ENCODE measurements at places on chromosomes 3 and 15.

GRCh38 chr3:185585859-185586685, at the start of gene SENP2:
TSS of gene SENP2 (plus strand) at chr3:185586295. CDS start at chr3:185586414, 119 bp downstream.
- peak; percentile 98 for DNase-seq

- no peak for DNase-seq
These were observed 202.7 kb downstream of the TNIK start for GRCh38 chr3:171257251-171258203.

DNA sequence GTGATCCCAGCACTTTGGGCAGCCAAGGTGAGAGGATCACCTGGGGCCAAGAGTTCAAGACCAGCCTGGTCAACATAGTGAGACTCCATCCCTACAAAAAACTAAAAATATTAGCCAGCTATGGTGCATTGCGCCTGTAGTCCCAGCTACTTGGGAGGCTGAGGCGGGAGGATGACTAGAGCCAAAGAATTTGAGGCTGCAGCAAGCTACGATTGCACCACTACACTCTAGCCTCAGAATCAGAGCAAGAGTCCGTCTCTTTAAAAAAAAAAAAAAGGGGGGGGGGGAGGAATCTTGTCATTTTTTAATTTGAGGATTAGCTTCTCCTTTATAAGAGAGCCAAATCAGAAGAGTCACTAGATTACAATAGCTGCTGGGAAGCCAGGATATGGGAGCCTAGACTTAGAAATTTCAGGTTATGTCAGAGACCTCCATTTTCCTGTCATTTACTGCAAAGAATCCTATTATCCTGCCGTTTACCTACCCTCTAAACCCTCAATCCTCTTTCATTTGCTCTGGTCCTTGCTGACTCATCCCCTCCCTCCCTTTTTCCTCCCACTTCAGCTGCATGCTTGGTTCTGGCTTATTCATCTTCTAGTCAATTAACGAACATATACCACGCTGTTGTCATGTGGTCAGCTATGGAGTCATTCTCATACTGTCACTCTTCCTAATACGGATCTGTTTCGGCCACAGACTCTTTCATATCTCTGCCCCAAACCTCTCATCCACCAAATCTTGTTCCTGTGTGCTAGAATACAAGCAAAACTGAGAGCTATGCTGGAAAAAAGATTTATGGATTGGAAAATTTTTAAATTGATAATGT, 83.8 kb upstream of the PPIB start:
- no peak for DNase-seq

GRCh38 chr3:17052363-17052762, 167.6 kb downstream of the PLCL2 start:
- DNase-seq = no peak

DNA sequence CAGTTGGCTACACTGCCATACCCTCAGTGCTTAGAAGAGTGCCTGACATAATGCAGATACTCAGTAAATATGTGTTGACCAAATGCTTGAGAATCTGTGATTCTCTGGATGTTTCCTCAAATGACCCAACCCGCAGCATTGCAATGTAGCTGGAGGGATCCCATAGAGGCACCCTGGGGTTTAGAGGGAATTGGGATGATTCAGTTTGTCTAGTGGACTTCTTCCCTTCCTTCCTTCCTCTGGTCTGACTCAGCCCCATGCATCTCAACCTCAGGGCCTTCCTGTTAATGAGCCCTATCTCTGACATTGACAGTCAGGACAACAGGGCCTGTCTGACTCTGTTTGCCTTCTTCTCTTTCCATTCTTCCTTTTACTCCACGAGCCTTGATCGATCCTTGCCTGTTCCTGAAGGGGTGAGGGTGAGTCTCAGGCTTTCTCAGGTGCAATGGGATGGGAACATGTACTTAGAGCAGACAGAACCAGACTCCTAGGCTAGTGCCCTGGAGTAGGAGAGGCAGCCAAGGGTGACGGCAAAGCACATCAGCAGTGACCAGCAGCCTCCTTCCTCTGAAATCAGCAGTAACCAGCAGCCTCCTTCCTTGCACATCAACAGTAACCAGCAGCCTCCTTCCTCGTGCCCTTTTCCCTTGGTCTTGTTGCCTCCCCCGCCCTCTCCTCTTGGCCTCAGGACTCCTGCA, 78.2 kb downstream of the DGKG start:
- no peak for DNase-seq

DNA sequence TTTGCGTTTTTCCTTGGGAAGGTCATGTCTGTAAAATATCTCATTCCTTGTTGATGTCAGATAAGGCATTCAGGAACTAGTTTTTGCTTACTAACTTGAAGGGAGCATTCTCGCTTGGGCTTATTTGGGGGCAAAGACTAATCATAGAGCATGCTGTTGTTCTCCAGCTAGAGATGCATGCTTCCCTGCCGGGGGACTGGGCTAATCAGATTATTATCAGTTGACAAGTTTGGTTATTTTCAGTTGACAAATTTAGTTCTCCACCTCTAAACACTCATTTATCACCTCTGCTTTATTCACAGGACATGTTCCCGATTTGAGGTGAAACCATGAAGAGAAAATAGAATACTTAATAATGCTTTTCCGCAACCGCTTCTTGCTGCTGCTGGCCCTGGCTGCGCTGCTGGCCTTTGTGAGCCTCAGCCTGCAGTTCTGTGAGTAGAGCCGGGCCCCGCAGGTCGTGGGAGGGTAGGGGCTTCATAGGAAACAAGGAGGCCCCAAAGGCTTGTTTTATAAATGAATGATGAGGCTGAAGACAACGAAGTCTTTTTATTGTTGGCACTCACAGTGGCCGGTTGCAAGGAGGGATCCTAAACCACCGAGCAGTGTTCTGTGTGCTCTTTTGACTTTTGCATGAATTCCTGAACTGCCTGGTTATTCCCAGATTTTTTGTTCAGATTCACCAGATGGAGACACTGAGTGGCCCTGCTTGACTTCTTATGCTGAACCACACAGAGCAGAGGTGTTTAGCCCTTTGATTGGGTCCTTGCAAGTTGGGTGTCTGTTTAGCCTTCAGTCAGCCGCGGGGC, 28.4 kb downstream of the PXYLP1 start:
- no peak for DNase-seq

DNA sequence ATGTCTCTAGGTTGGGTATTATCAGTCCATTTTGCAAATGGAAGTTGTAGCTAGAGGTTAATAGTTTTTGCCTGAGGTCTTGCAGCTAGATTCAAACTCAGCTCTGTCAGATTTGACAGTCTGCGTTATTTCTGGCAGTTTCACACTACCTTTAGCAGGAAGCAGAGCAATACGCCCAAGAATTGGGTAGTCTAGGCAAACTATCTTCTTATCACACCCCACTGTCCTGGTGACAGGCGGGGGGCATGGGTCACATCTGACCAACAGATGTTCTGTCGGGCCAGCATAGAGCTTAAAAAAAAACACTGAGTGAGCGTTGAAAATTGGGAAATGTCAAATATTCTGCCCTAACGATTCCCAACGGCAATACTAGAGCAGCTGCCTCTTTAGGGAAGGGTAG, 5.7 kb downstream of the GPR160 start:
- DNase-seq = no peak

- DNase-seq = no peak
These were observed 97.6 kb downstream of the FOXP1 start for GRCh38 chr3:71485896-71486295.

DNA sequence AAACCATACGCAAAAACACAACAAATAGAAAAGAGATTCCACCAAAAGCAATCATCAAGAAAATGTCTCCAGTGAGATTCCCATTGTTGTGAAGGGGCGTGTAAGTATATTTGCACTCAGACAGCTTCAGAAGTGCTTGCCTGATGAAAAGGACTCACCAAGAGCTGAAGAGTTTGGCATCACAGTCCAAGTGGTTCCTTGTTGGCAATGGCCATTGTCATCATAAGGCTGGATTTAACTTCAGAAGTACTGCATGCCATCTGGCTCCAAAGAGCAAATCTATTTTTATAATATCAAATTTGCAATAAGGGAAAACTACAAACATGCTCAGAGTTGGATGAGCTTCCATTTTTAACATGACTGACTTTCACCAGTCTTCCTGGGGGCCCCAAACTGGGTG, 505.3 kb upstream of the NR2F2 start:
- no peak for DNase-seq

GRCh38 chr15:89141885-89142284, 53.6 kb downstream of the ABHD2 start:
- no peak for DNase-seq

GRCh38 chr3:156655819-156656550, 18.4 kb upstream of the TIPARP start:
- no peak for DNase-seq

DNA sequence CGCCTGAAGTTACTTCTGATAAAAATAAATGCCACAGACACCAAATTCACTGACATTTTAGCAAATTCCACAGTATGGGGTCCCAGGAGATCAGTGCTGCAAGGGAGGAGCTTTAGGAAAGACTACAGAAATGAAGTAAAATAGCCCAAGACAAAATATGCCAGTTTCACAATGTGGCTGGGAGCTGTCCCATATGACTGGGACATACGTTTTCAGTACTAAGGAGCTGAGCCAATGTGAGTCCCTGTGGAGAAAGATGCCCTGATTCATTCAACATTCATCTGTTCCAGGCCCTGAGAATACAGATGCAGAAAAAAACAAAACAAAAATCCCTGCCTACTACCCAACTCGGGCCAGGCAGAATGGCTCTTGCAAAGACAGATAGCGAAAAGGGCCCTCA, 63.4 kb upstream of the FAM174B start:
- no peak for DNase-seq

DNA sequence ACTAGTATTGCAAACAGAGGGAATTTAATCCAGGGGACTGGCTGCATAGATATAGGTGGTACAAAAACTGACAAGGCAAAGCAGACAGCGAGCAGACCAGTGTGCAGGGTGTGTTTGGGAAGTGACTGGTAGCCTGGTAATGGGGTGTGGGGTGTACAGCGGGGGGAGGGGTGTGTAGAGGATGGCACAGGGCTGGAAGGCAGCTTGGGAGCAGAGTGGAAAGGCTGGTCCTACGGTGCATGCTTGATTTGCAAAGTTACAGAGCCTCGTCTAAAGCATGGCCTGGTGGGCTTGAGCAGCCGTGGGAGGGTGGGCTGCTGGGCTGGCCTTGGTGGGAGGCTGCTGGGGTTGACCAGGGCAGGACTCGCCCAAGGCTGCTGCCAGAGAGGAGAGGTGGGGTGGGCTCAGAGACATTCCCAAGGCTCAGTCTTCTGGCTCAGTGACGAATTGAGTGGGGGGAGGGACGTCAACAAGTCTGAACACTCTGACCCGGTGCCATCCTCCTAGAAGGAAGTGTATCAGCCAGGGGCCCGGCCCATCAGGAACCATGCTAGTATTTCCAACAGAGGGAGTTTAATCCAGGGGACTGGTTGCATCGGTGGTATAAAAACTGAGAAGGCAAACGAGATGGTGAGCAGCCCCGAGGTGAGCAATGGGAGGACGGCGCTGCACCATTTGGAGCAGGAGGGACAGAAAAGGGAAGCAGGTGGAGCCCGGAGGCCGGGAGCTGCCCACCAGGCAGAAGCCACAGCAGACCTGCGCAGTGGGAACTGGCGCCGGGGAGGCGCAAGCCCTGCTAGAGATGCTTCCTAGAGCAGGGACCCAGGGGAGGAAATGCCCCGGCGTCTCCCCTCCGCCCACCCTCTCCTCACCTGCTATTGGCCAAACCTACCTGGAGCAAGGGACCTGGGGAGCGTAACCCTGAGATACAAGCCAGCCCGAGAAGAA, 29.2 kb downstream of the CPN2 start:
- no peak for DNase-seq

DNA sequence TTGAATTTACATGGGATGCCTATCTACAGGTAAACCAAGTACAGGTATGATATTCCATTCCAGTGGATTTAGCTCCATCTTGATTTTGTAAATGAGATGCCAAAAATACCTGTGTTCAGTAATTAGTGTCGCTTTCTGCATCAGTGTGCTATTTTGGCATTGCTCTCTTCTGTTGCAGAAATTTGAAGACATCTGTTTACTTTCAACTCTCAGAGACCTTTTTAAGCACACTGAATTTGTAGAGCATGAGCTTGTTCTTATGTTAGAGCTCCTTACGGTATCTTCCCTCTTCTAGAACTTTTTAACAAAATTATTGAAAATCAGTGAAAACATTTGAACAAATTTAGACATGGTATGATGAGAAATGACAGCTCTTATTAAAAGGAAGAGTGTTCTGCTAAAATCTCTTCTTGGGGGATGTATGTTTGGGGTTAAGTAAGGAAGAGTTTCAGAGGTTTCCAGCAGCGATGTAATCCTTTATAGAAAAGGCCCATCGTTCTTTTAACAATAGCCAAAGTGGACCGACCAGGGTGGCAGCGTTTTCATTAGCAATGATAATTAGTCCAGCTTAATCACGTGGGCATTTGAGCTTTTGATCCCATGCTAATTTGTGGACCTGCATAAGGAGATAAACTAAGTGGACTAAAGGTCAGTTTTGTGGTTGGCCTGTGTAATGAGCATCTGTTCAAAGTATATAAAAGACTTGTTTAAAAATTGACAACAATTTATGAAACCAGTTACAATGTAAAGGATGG, 385.4 kb downstream of the PTPRG start:
- DNase-seq = no peak

- no peak for DNase-seq
These were observed 72.6 kb upstream of the CTXND1 start for GRCh38 chr15:80324545-80325080.

- no peak for DNase-seq
These were observed 99.8 kb downstream of the KCNH8 start for GRCh38 chr3:19248143-19248542.

- no peak for DNase-seq
These were observed 172.5 kb downstream of the ABHD5 start for GRCh38 chr3:43862992-43863805.

- DNase-seq = no peak
These were observed 51.1 kb downstream of the ZIC4 start for GRCh38 chr3:147355084-147355752.

- no peak for DNase-seq
These were observed 72.2 kb downstream of the MECOM start for GRCh38 chr3:169591159-169591951.

DNA sequence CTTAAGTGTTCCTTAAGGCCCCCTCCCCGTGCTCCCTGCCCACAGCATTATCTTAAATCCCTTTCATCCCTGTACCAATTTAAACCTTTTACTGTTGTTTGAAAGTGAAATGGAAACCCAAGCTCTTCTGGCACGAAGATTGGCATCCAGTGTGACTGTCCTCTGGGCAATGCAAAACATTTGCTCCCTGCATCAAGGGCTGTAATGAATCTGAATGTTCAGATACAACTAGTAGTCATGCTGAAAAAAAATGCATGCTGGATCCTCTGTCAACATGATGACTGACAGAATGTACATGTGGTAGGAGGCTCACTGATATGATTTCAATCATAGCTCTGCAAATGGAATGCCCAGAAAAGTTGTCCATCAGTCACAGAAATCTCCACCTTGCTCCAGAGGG, 8.1 kb upstream of the CDIN1 start:
- no peak for DNase-seq
